ENCODE measurements at places on chromosomes 6 and 20. TPM values are rescaled to one million over a fixed set of nuclear protein-coding genes. Genes with fewer than 3 reads are reported as not detected.
A peak's percentile ranks its signal among the peaks of the same experiment; 100 is the strongest.

SEL1L2 gene
- total RNA-seq = not detected

RIMS1 gene
- 4.2 TPM for total RNA-seq

LTB gene
- total RNA-seq = 19.4 TPM

HIVEP1 gene
- total RNA-seq = 8.9 TPM

BRD2 gene
- total RNA-seq = 76.8 TPM

CRISP3 gene
- 4.8 TPM for total RNA-seq

ERVFRD-1 gene
- total RNA-seq = 0.09 TPM

HCRTR2 gene
- not detected for total RNA-seq

SNAP25 gene
- 4.1 TPM for total RNA-seq

DPPA5 gene
- total RNA-seq = not detected

HRH3 gene
- not detected for total RNA-seq

MATN4 gene
- 1.2 TPM for total RNA-seq

SASH1 gene
- 9.9 TPM for total RNA-seq

- no peak for DNase-seq
- no peak overlapping the region for H3K27ac ChIP-seq
- no peaks in the 10 kb centered on the region for H3K27me3 ChIP-seq
- no peaks in the 10 kb centered on the region for H3K4me1 ChIP-seq
These were observed 1.8 kb downstream of the TUBB1 start for GRCh38 chr20:59020938-59021551.

DNA sequence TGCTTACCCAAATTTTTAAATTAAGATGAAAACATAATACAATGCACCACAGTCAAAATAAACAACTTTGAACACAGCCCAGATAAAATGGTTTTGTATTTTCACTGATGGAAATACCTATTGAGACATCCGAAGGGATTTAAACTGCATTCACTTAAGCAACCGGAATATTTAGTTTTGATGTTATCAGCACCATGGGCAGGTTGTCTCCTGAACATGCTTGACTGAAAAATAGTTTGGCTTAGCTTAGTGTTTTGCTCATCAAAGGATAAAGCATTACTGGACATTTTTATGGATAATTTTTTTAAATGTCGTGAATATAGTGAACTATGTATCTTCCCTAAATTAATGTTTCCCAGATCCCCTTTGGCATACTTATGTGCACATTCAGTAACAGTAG lies 177.5 kb downstream of the GJA1 start:
- H3K4me3 ChIP-seq = no peak overlapping the region
- no peak for DNase-seq
- no peak overlapping the region for H3K27ac ChIP-seq
- no peaks in the 10 kb centered on the region for H3K27me3 ChIP-seq

GRCh38 chr6:33566182-33567084 lies 13.6 kb downstream of the BAK1 start:
- H3K27ac ChIP-seq = no peak overlapping the region
- no peaks in the 10 kb centered on the region for H3K4me1 ChIP-seq
- H3K36me3 ChIP-seq = no peaks in the 10 kb centered on the region
- H3K27me3 ChIP-seq = no peaks in the 10 kb centered on the region
- H3K4me3 ChIP-seq = no peak overlapping the region

- no peak overlapping the region for H3K4me3 ChIP-seq
- H3K36me3 ChIP-seq = no peaks in the 10 kb centered on the region
- peak; percentile 25 for DNase-seq
- no peak overlapping the region for H3K27ac ChIP-seq
- no peaks in the 10 kb centered on the region for H3K27me3 ChIP-seq
These were observed 184.2 kb upstream of the BMP2 start for GRCh38 chr20:6583134-6583738.

GRCh38 chr6:90368001-90368400 lies 71.4 kb upstream of the BACH2 start:
- no peaks in the 10 kb centered on the region for H3K4me1 ChIP-seq
- DNase-seq = no peak
- no peaks in the 10 kb centered on the region for H3K36me3 ChIP-seq

- peaks cover 7% of the 10 kb centered on the region for H3K27me3 ChIP-seq
- no peaks in the 10 kb centered on the region for H3K4me1 ChIP-seq
- DNase-seq = no peak
- H3K4me3 ChIP-seq = no peak overlapping the region
These were observed 209.8 kb downstream of the BMP7 start for GRCh38 chr20:57056651-57057050.

- H3K4me1 ChIP-seq = peaks cover 6% of the 10 kb centered on the region
- no peaks in the 10 kb centered on the region for H3K27me3 ChIP-seq
- peak; percentile 9 for DNase-seq
- H3K36me3 ChIP-seq = no peaks in the 10 kb centered on the region
These were observed 87.8 kb downstream of the PLEKHG1 start for GRCh38 chr6:150687508-150687907.

GRCh38 chr20:40744818-40745175 lies 55.8 kb upstream of the MAFB start:
- no peak overlapping the region for H3K27ac ChIP-seq
- no peak overlapping the region for H3K4me3 ChIP-seq
- H3K27me3 ChIP-seq = no peaks in the 10 kb centered on the region

GRCh38 chr20:61350500-61351250 lies 98.6 kb downstream of the CDH4 start:
- H3K36me3 ChIP-seq = no peaks in the 10 kb centered on the region
- no peak overlapping the region for H3K27ac ChIP-seq
- DNase-seq = no peak
- peaks cover 14% of the 10 kb centered on the region for H3K27me3 ChIP-seq

GRCh38 chr6:63476302-63476701 lies 96.0 kb upstream of the LOC128125822 start:
- no peaks in the 10 kb centered on the region for H3K4me1 ChIP-seq
- no peak for DNase-seq
- H3K27me3 ChIP-seq = no peaks in the 10 kb centered on the region
- no peak overlapping the region for H3K27ac ChIP-seq
- no peak overlapping the region for H3K4me3 ChIP-seq

- H3K27ac ChIP-seq = no peak overlapping the region
- no peaks in the 10 kb centered on the region for H3K36me3 ChIP-seq
- H3K4me1 ChIP-seq = peaks cover 7% of the 10 kb centered on the region
- H3K4me3 ChIP-seq = no peak overlapping the region
These were observed 58.9 kb upstream of the KLHL31 start for GRCh38 chr6:53724501-53724900.

DNA sequence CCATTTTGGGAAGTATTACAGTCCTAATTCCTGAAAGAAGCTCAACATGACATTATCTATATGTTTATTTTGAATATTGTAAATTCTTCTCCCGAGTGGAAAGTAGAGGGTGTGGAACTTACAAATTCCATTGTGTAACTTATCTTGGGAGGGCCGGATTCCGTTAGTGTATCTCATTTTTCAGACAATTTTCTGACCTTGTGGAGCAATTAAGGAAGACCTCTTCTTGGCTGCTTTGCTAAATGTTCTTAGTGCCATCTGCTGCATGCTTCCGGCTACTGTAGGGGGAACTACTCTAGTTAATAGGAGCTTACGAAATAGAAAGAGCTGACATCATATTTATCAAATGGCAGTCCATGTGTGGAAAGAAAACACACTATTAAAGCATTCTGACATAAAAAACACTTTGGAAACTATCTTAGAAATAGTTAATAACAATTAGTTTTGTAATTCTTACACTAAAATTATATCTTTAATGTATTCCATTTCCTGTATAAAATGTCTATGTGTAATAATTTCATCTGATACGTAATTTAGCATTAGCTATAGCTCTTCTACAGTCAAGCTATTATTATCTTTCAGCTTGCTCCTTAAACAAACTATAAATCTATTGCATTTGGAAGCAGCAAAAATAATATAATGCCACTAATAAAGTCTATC lies 41.5 kb upstream of the KCNQ5 start:
- H3K4me3 ChIP-seq = no peak overlapping the region
- H3K4me1 ChIP-seq = peaks cover 4% of the 10 kb centered on the region
- H3K36me3 ChIP-seq = no peaks in the 10 kb centered on the region
- DNase-seq = no peak
- no peak overlapping the region for H3K27ac ChIP-seq

DNA sequence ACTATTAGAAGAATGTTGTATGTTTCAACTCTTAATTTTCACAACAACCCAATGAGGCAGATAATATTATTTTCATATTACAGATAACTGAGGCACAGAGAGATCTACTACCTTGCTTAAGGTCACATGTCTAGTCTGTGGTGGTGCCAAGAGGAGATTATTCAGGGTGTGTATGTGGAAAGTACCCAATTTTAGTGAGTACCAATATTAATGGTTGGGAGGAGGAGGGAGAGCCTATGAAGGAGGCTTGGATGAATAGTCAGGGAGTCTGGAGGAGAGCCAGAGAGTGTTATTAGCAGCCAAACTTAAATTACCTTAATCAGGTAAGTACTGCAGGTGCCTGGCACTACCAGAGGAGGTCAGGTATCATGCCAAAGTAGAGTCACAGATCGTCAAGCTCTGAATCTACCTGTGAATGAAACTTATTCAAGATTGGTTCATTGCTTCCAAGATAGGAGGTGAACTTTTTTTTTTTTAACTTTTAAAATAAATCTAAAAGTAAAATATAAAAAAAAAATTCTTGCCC lies 10.9 kb upstream of the CALHM6 start:
- H3K36me3 ChIP-seq = no peaks in the 10 kb centered on the region
- DNase-seq = no peak
- H3K27me3 ChIP-seq = no peaks in the 10 kb centered on the region
- H3K4me1 ChIP-seq = peaks cover 11% of the 10 kb centered on the region
- no peak overlapping the region for H3K27ac ChIP-seq

- DNase-seq = no peak
- no peak overlapping the region for H3K27ac ChIP-seq
- H3K4me3 ChIP-seq = no peak overlapping the region
- H3K27me3 ChIP-seq = no peaks in the 10 kb centered on the region
These were observed 41.2 kb downstream of the ADGRG6 start for GRCh38 chr6:142342986-142343385.

- H3K36me3 ChIP-seq = no peaks in the 10 kb centered on the region
- H3K4me1 ChIP-seq = no peaks in the 10 kb centered on the region
- no peaks in the 10 kb centered on the region for H3K27me3 ChIP-seq
These were observed 82.5 kb upstream of the PDE10A start for GRCh38 chr6:165745492-165745891.

- no peak overlapping the region for H3K4me3 ChIP-seq
- no peaks in the 10 kb centered on the region for H3K4me1 ChIP-seq
- no peak overlapping the region for H3K27ac ChIP-seq
- DNase-seq = no peak
- H3K36me3 ChIP-seq = no peaks in the 10 kb centered on the region
These were observed 155.6 kb upstream of the SNX9 start for GRCh38 chr6:157667211-157668008.

- H3K27me3 ChIP-seq = peaks cover 9% of the 10 kb centered on the region
- no peak for DNase-seq
- no peak within 1 kb of the TSS for H3K4me3 ChIP-seq
- no peaks in the 10 kb centered on the region for H3K36me3 ChIP-seq
- no peaks in the 10 kb centered on the region for H3K4me1 ChIP-seq
These were observed at the start of gene BTNL2 for GRCh38 chr6:32406857-32407256. BTNL2 (minus strand) TSS chr6:32407181; CDS start chr6:32407123, 58 bp downstream.

GRCh38 chr6:157383471-157383870 lies 2.5 kb downstream of the ZDHHC14 start:
- H3K36me3 ChIP-seq = no peaks in the 10 kb centered on the region
- no peak for DNase-seq
- H3K4me3 ChIP-seq = no peak overlapping the region
- H3K4me1 ChIP-seq = no peaks in the 10 kb centered on the region
- no peaks in the 10 kb centered on the region for H3K27me3 ChIP-seq

GRCh38 chr6:27726619-27727023 lies 185.6 kb downstream of the OR2B2 start:
- no peak for DNase-seq
- H3K4me3 ChIP-seq = no peak overlapping the region

GRCh38 chr6:131173680-131174079 lies 38.4 kb downstream of the AKAP7 start:
- H3K4me1 ChIP-seq = peaks cover 7% of the 10 kb centered on the region
- no peak overlapping the region for H3K27ac ChIP-seq
- H3K4me3 ChIP-seq = no peak overlapping the region
- no peaks in the 10 kb centered on the region for H3K27me3 ChIP-seq

GRCh38 chr6:126716032-126716431 lies 376.1 kb downstream of the CENPW start:
- no peak overlapping the region for H3K27ac ChIP-seq
- H3K27me3 ChIP-seq = no peaks in the 10 kb centered on the region
- no peaks in the 10 kb centered on the region for H3K36me3 ChIP-seq

GRCh38 chr6:111872401-111873177 lies 663 bp downstream of the FYN start:
- no peaks in the 10 kb centered on the region for H3K36me3 ChIP-seq
- H3K4me3 ChIP-seq = peak overlapping the region; percentile 46
- no peaks in the 10 kb centered on the region for H3K4me1 ChIP-seq

GRCh38 chr6:21305893-21306332 lies 287.6 kb upstream of the SOX4 start:
- no peak overlapping the region for H3K4me3 ChIP-seq
- no peak for DNase-seq
- no peak overlapping the region for H3K27ac ChIP-seq
- H3K27me3 ChIP-seq = no peaks in the 10 kb centered on the region
- H3K36me3 ChIP-seq = no peaks in the 10 kb centered on the region
- no peaks in the 10 kb centered on the region for H3K4me1 ChIP-seq

DNA sequence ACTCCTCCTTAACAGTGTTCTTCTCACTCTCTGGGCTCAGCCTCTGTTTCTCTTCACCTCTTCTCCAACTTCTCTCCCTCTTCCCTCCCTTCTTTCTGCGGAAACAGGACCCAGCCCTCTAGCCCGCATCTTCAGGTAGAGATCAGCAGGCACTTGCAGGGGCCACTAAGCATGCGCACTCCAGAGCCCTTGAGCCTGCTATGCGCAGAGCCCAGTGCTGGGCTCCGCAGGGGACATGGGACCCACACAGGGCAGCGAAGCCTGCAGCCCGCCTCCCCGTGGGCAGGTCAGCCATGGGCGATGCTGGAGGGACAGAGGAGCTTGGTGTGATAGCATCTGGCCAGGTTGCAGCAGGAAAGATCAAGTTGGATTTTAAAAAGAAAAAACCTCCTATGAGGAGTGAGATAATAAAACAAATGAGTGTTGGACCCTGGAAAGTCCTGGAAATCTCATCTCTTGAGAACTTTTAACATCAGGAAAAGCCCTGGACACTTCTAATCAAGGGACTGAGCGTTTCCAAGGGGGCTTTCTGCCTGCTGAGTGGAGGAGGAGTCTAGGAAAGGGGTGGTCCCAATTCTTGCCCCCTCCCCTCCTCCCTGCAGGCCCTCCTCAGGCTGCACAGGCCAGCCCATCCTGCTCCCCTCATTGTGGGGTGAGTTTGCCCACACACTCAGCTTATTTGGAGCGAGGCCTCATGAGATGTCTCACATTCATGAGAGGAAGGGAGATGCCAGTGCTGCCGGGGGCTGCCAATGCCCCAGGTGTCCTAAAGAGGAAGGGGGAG lies 71.9 kb downstream of the MDGA1 start:
- DNase-seq = no peak
- no peak overlapping the region for H3K4me3 ChIP-seq
- H3K27me3 ChIP-seq = no peaks in the 10 kb centered on the region
- H3K4me1 ChIP-seq = peaks cover 3% of the 10 kb centered on the region
- no peak overlapping the region for H3K27ac ChIP-seq
- no peaks in the 10 kb centered on the region for H3K36me3 ChIP-seq

GRCh38 chr6:52059821-52060220 lies 27.6 kb downstream of the PKHD1 start:
- H3K27me3 ChIP-seq = no peaks in the 10 kb centered on the region
- H3K36me3 ChIP-seq = peaks cover 5% of the 10 kb centered on the region
- DNase-seq = no peak
- H3K4me3 ChIP-seq = no peak overlapping the region
- no peaks in the 10 kb centered on the region for H3K4me1 ChIP-seq

GRCh38 chr6:17808609-17809008 lies 101.9 kb upstream of the NUP153 start:
- DNase-seq = no peak
- no peaks in the 10 kb centered on the region for H3K4me1 ChIP-seq
- no peak overlapping the region for H3K4me3 ChIP-seq
- H3K27ac ChIP-seq = no peak overlapping the region
- H3K36me3 ChIP-seq = no peaks in the 10 kb centered on the region
